ENCODE measurements at places on chromosomes 1 and 21.

GRCh38 chr1:2195785-2196184 is 1.2 kb upstream of the FAAP20 start:
- no peak for DNase-seq

GRCh38 chr1:197911111-197911856 is 5.9 kb upstream of the LHX9 start:
- no peak for DNase-seq

- DNase-seq, result no peak
Measured at GRCh38 chr1:16116625-16117024, 39.2 kb downstream of the EPHA2 start.

DNA sequence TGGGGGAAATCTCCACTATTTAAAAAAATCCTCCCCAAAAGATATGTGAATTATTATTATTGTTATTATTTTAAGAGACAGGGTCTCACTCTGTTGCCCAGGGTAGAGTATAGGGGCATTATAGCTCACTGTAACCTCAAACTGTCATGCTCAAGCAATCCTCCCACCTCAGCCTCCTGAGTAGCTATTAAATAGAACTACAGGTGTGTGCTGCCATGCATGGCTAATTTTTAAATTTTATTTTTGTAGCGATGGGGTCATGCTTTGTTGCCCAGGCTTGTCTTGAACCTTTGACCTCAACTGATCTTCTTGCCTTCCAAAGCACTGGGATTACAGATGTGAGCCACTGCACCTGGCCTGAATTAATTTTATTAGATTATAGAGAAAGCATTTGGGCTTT is 116.8 kb downstream of the RABGAP1L start:
- DNase-seq, result no peak

GRCh38 chr1:119268879-119269278 is 99.7 kb upstream of the HAO2 start:
- no peak for DNase-seq

DNA sequence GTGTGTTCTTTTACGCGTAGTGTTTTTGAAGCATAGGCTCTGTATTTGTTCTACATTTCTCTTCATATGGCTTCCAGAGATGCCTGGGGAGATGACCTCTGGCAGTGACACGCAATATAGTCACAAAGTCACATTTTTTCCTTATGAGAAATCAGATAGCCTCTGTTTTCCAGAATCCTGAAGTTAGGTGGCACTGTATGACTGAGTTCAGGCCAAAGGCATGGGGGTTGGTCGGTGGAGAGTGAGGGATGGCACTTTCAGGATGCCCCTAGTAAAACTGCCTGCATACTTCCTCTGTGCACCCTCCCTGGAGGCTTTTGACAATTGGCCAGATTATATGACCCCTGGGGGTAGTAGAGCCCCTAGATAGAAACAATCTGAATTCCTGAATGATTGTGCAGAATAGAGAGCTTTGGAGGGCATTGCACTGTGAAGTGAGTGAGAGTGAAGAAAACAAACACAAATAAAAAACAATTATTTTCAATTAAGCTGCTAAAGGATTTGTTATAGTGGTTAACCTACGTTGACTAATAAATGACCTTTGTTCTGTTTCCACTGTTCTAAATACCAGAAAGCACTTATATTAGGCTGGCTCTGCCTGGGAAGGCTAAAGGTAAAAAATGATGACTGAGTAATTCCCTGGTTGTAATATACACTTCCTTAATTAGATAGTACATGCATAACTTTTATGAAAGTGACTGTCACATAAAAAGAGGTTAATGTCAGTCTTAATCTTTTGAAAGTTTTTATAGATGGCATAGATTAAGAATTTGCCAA is 1660.8 kb downstream of the PLA2G4A start:
- DNase-seq, result no peak

GRCh38 chr1:2290595-2291510 is 62.7 kb downstream of the SKI start:
- peak; percentile 71 for DNase-seq

DNA sequence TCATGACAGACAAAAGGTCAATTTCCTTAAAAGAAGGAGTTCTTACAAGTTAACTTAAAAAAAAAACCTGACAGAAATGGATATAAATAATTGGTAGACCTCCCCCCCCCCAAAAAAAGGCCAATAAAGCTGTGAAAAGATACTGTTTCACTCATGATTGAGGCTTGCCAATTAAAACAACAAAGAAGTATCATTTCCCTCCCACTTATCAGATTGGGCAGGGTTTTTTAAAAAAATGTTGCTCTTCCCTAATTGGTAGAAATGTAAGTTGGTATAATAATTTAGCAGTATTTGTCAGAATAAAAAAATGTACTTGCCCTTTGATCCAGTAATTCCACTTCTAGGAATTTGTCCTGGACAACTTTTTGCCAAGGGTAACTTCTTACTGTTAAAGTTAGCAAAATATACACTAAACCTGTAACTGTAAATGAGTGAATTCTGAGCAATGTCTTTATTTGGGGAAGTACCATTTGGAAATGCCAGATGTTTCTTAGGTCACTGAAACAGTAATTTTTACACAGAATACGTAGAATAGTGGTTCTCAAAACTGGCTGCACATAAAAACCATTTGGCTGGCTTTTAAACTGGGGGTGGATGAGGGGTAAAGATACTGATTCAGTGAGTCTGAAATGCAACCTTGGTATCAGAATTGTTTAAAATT is 17.5 kb downstream of the RNF2 start:
- no peak for DNase-seq

GRCh38 chr1:185733818-185734735 is at the start of gene HMCN1:
HMCN1 (plus strand) TSS chr1:185734391; CDS start chr1:185734780, 389 bp downstream.
- DNase-seq, result no peak

GRCh38 chr1:81967951-81968350 is 167.2 kb downstream of the ADGRL2 start:
- no peak for DNase-seq

DNA sequence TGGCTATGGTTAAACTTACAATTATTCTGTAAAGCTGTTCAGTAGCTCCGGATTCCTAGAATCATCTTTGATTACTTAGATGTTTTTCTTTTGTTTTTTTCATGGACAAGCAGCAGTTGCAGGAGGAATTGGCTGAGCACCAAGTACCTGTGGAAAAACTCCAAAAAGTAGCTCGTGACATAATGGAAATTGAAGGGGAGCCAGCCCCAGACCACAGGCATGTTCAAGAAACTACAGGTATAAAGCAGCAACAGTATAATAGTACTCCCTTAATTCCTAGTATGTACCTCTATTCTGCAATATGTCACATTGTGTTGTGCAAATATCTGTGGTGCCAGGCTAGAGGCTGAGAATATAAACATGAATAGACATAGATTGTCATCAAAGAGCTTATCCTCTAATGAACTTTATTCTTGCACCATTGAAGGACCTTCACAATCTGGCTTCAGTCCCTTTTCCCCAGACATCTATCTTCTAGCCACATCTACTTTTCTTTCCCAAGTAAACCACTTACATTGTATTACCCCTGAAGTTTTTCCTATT is 132.3 kb upstream of the BMP8A start:
- DNase-seq, result no peak

DNA sequence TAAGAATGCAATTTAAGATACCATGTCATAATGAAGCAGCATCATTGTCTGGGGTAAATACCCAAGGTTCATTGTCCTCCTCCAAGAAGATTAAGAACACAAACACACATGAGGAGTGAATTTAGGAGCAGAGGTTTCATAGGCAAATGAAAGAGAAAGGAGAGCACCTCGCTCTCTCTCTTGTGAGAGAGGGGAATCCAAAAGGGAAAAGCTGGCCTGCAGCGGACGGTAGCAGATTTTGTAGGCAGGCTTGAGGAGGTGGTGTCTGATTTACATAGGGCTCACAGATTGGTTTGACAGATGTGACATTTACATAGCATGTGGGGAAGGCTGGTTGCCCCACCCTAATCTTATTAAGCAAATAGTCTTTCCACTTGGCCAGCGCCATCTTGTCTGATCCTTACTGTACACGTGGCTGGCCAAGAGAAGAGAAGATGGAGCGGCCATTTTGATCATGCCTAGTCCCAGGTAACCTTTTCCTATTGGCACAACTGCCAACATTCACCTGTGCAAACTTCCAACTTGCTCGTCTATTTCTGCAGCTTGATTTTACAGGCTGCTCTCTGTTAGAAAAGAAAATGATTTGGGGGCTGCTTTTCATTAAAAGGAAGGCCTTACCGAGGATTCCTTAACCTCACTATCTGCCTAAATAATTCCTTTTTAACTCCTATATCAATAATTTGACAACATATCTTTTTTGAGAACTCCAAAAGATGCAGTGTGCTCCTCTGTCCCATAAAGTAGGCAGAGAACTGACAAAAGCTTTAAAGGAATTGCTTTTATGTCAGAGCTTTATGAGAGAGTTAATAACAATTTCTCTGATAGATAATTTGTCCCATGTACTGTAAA is 16.0 kb upstream of the LRRC7 start:
- no peak for DNase-seq

DNA sequence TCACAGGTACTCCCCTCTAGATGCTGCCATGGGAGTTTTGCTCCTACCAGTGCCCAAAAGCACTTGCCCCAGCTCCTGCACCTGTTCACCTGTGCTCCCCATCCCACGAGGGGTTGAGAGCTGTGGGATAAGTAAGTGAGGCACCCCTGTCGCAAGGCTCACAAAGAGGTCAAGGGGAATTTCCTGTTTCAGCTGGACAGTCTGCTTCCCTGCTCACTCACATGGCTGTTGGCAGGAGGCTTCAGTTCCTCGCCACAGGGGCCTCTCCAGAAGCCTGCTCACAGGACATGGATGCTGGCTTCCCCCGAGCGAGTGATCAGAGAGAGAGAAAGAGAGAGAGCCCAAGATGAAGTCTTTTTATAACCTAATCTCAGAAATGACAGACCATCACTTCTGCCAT is 8.7 kb upstream of the NCMAP start:
- DNase-seq, result no peak

DNA sequence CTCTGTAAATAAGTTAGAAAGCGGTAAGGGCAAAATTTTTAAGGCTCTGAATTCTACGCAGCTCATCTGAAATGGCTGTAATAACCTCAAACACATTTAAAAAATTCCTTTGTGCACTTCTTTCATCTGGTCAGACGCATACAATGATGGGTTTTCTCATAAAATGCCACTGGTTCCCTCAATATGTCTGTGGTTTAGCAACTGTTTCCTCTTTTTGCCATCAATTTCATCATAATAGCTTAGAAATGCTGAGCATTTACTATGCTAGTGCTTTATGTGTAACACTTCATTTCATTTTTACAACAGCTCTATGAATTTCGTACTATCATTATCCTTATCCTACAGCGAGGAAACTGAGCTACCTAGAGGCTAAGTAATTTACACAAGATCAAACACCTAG is 35.3 kb upstream of the DMRTA2 start:
- no peak for DNase-seq

GRCh38 chr1:172917972-172918371 is 132.8 kb downstream of the TNFSF18 start:
- no peak for DNase-seq

DNA sequence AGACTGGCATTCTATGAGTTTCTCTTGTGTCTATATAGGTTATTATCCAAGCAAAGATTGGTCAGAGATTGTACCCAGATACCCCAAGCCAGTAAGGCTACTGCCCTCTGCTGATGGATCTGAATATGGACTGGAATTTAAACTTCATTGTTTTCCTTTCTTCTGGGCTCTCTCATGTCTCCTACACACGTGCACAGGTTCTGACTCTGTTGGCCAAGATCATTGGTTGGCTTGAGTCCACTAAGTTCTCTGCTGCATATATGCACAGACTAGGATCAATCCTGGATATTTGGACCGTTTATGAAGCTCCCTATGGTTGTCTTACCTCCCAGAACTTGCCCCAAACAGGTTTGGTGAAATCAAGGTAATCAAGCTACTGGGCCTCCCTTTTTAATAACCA is 69.7 kb downstream of the CC2D1B start:
- no peak for DNase-seq

- DNase-seq, result no peak
Measured at GRCh38 chr1:220124542-220124941, 30.6 kb downstream of the IARS2 start.

GRCh38 chr1:198725090-198725489 is 86.2 kb downstream of the PTPRC start:
- no peak for DNase-seq

DNA sequence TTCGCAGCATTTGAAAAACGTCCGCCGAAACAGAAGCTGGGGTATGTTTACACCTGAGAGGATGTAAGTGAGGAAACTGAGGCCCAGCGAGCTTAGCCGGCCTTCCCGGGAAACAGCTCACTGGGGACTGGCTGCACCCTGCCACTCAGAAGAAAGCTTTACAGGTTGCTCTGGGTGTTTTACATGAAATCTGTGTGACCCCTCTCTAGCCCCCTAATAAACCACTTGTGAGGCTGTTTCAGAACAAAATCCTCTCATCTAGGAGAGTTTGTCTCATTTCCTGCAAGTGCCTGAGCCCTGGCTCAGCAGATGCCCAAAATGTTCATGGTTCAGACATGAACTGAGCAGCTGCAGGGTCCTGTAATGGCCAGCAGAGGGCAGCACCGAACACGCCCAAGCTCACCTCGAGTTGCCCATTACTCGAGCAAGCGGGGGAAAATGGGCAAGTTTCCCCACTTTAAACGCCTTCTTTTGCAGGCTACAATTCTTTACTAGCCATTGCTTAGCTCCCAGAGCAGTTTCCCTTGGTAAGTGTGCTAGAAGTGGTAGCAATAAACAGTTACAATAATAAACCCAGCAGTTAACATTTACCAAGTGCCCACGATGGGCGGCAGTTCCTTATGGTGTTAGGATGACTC is 76.4 kb downstream of the FHAD1 start:
- DNase-seq, result peak; percentile 87

- no peak for DNase-seq
Measured at GRCh38 chr1:206832352-206832880, 33.0 kb upstream of the IL20 start.

- DNase-seq, result no peak
Measured at GRCh38 chr1:44038876-44039657, 7.8 kb upstream of the SLC6A9 start.

- no peak for DNase-seq
Measured at GRCh38 chr1:84269306-84269705, 32.2 kb upstream of the SAMD13 start.

DNA sequence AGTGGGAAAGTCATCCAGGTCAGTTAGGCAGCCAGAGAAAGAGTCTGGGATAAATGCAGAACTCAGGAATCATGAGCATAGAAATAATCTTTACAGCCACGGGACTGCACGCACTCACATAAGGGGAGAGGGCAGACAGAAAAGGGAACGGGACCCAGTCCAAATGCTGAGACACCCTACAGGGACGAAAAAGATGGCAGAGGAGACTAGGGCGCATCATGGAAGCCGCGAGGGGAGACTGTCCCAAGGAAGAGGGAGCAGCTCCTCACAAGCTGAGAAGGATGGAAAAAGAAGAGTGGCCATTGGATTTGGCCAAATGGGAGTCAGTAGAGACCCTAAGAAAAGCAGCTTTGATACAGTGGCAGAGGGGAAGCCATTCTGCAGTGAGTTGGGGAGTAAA is 102.9 kb upstream of the TLR5 start:
- DNase-seq, result no peak

DNA sequence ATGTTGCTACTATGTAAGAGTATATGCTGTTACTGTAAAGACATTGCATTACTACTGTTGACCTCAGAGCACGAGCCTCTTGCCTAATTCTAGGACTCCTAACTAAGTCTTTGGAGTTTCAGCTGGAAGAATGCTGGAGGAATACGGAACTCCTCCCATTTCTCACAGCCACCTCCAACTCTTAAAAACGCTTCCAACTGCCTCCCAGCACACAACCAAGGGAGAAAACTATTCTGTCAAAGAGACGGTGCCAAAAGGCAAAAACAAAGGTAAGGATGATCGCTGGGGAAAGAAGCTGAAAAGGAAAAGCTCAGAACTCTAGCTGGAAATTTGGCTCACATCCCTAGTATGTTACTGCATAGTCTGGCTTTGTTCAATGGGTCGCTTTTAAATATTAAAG is at the start of gene FMO2:
Gene FMO2 (plus strand): TSS at position 210 of the 400 bp plus-strand sequence. CDS start 414 bp downstream, outside the sequence.
- peak; percentile 71 for DNase-seq

All from ascending aorta (tissue), 2 donors.